GM03348 (cell line): ENCODE measurements at places on chromosomes 16 and 17.

- no peak for DNase-seq
Observed at GRCh38 chr16:30030011-30030685, 923 bp downstream of the TLCD3B start.

DNA sequence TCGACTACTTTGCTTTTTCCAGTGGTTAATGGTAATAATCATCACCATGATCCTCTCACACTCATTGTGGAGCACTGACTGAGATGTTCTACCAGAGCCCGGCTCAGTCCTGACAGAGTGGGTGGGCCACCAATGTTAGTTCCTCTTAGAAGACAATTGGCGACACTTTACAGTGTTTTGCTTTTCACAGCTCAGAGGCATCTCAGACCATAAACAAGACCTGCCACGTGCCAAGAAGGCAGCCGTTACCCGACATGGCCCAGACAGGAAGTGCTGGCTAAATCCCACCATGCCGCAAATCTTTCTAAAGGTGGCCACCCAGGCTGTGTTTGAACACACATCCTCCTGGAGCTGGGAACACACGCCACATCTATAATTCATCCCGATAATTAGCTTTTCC is 103.7 kb downstream of the XYLT1 start:
- DNase-seq = no peak

DNA sequence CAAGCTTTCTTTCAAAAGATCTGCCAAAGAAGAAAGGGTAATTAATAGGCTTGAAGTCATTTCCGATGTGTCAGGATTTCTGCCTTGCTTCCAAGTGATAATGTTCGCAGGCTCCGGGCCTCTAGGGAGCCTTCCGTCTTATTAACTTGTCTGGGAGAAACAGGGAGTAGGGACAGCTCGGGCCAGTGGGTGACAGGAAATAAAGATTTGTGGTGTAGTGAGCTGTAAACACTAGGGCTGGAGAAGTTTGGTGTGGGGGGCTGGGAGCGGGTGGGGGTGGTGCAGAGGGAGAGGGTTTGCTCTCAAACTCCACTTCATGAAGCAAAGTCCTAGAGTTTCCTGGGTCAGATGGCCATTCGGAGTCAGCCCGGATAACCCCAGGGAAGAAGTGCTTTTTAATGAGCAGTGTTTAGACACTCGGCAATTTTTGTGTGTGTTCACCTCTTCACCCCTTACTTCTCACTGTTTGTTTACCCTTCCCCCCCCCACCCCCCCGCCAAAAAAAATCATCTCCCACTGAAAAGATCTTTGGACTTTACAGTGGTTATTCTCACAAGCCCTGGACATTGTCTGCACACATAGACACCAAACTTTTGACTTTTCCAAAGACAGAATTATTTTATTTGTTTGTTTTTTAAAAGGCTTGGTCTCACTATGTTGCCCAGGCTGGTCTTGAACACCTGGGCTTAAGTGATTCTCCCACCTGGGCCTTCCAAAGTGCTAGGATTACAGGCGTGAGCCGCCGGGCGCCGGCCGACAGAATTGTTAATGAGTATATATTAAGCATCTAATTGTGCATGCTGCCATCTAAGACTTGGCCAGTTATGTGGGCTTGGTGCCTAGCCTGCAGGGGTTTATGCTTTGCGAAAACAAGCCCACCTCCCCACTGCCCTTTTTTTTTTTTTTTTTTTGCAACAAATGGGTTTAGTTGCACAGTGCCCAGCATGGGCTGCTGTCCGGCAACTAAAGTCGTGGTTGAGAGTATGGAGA is 196.4 kb downstream of the CCDC182 start:
- DNase-seq = no peak

DNA sequence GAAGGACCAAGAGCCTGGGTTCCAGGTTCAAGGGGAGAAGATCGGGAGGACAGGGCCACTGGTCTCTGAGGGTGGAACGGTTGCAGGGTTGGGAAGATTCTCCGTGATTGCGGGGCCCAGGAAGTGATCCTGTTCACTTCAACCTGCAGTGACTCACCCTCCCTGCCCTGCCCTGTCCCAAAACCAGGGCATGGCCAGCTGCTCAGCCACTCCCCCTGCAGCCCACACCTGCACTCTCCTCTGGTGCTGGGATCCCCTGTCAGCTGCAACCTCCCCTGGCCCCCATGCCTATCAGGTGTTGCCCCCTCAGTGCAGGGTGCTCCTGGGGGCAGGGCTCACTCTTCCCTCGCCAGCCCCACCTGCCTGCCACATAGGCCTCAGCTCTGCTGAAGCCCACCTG is 1.1 kb downstream of the RUNDC3A start:
- no peak for DNase-seq

- no peak for DNase-seq
Observed at GRCh38 chr17:35676441-35676840, 55.0 kb upstream of the RASL10B start.

DNA sequence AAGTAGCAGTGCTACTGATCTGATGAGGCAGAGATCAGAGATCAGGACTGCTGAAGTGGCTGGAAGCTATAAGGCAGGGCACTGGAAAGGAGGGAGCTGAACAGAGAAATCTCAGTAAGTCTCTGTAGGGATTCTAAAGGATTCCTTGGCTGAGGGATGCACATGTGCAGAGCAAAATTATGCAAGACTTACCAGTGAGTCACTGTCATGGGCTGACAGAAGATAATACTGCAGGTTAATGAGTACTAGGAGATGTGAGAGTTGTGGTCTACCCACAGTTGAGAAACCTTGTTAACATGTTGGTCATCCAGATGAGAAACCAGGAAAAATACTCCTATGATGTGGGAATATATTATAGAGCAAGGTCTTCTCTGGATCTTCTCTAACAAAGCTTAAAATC is 378.1 kb downstream of the HAPSTR1 start:
- no peak for DNase-seq

DNA sequence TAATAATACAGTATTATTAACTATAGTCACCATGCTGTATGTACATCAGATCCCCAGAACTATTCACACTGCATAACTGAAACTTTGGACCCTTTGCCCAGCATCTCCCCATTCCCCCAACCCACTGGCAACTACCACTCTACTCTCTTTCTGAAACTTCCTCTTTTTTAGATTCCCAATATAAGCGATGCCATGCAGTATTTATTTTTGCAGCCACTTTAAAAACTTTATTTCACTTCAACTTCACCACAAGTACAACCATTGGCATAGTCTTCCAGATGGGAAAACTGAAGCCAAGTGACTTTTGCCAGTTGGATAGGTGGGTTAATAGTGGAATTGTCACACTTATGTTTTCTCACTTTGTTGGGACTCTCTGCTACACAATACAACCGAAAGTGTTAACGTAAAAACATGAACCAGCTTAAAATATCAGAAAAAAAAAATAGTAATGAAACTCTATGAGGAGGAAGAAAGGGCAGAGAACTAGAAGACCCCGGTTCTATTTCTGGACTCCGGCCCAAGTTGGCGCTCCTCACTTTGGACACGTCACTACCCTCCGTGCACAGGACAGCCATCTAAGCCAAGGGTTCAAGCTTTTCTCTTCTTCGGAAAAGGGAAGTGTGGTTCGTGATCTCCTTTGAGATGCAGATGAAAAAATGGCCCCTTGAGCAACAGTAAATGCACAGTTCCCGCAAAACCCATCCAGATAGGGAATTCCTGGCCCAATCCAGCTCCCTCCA is 743 bp downstream of the SHCBP1 start:
- peak; percentile 27 for DNase-seq
